AG08395 (cell line): ENCODE measurements at places on chromosomes 13 and 19.

DNA sequence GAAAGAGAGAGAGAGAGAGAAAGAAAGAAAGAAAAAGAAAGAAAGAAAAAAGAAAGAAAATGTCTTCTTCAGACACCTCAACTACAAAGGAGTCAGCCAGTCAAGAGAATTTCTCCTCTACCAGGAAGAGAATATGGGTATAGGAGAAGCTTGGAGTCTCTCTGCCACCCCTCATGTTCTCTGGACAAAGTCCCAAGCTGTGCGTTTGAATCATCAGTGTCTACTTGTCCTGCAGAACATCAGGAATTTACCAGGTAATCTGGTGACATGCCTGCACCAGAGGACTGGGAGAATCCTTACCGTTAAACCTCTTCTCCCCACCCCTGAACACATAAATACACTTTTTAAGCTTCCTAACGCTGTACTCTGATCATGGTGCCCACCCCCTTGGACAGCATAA is 119.5 kb downstream of the TM9SF2 start:
- DNase-seq = no peak

- no peak for DNase-seq
These were observed 99.6 kb upstream of the NBEA start for GRCh38 chr13:34842466-34842865.

- DNase-seq = no peak
These were observed 67.0 kb upstream of the SLC15A1 start for GRCh38 chr13:98819382-98820010.

- DNase-seq = no peak
These were observed 1585.4 kb downstream of the EFNB2 start for GRCh38 chr13:104949840-104950740.

- no peak for DNase-seq
These were observed 358.6 kb downstream of the TDRD3 start for GRCh38 chr13:60755380-60756163.

DNA sequence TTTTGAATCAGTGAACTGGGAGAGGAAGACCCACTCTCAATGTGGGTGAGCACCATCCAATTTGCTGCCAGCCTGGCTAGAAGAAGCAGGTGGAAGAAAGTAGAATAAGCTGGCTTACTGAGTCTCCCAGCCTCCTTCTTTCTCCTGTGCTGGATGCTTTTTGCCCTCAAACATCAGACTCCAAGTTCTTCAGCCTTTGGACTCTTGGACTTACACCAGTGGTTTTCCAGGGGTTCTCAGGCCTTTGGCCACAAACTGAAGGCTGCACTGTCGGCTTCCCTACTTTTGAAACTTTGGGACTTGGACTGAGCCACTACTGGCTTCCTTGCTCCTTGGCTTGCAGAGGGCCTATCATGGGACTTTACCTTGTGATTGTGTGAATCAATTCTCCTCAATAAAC is 804.2 kb upstream of the SLITRK1 start:
- no peak for DNase-seq

DNA sequence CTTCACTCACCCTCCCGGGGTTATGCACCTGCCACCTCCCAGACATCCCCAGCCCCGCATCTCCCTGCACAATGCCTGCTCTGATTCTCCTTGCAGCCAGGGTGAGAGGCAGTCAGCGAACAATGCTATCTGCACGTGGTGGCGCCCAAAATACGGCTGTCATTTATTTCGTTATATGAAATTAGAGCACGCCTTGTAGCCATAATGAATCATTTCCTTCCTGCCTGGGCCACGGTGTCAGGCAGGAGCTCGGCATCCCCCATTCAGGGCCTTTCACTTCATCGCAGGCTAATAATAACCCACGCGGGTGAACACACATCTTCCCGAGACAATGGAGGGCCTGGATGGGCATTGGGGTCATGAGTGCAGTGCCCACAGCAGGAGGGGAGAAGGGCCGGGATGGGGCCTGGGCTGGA is 143.8 kb upstream of the ZNF507 start:
- DNase-seq = no peak

DNA sequence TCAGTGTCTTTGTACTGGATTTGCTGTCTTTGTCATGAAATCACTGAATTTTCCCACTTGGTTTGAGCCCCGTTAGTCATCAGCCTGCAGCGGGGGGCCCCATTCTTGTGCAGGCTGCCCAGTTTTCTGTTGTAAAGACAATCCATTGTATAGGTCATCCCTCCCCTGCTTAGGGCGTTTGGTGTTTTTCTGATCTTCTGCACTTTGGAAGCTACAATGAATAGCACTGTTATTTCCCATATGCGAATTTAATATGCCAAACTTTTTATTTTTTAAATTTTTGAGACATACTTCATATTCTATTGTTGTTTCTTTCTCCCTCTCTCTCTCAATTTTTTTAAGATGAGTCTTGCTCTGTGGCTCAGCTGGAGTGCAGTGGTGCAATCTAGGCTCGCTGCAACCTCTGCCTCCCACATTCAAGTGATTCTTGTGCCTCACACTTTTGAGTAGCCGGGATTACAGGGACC is 9.0 kb downstream of the SLC27A1 start:
- peak; percentile 62 for DNase-seq

DNA sequence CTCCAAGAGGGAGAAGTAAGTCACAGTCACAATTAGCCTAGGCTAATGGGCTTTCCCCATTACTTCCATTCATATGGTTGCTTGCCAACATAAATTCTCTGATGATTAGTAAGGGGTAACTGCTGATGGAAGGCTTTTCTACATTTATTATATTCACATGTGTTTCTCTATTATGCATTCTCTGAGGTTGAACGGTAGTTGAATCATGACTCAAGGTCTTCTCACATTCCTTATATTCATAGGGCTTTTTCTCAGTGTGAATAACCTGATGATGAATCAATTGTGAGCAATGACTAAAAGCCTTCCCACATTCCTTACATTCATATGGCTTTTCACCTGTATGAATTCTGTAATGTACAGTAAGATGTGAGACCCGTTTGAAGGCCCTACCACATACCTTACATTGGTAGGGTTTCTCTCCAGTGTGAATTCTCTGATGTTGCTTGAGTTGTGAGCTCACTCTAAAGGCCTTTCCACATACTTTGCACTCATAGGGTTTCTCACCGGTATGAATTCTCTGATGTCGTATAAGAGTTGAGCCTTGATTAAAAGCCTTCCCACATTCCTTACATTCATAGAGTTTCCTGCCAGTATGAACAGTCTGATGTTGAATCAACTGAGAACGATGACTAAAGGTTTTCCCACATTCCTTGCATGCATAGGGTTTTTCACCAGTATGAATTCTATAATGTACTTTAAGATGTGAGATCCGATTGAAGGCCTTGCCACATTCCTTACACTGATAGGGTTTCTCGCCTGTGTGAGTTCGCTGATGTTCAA is 9.3 kb downstream of the ZNF582 start:
- DNase-seq = no peak

DNA sequence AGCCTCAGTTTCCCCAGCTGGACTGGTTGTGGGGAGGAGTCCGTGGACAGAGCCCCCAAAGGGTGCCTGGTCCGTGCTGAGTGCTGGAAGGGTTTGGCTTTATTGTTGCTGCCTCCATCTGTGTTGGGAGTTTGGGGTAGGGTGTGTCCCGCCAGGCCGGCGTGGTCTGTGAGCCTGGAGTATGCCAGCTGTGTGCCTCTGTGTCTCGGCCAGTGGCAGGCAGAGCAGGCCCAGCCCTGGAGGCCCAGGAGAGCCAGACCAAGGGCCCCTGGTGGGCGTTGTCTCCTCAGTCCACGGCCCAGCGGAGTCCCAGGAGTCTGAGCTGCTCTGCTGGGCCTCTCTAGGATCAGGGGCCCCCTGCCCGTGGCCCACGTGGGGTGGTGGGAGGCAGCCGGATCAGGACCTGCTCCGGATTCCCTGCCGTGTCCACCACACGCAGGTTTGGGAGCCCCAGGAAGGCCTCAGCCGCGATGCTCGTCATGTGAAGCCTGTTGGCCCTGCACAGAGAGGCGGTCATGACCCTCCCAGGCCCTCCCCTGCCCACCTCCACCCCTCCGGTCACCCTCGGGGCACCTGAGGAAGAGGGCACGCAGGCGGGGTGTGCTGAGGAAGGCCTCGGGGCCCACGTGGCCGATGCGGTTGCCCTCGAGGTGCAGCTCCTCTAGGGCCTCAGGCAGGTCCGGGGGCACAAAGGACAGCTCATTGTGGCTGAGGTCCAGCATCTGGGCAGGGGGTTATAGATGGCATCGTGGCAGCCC is 6.6 kb downstream of the PODNL1 start:
- no peak for DNase-seq
